ENCODE measurements at places on chromosomes 12 and 14. TPM values are rescaled to one million over a fixed set of nuclear protein-coding genes. Genes with fewer than 3 reads are reported as not detected.

Gene GNB3
- not detected for total RNA-seq

DNA sequence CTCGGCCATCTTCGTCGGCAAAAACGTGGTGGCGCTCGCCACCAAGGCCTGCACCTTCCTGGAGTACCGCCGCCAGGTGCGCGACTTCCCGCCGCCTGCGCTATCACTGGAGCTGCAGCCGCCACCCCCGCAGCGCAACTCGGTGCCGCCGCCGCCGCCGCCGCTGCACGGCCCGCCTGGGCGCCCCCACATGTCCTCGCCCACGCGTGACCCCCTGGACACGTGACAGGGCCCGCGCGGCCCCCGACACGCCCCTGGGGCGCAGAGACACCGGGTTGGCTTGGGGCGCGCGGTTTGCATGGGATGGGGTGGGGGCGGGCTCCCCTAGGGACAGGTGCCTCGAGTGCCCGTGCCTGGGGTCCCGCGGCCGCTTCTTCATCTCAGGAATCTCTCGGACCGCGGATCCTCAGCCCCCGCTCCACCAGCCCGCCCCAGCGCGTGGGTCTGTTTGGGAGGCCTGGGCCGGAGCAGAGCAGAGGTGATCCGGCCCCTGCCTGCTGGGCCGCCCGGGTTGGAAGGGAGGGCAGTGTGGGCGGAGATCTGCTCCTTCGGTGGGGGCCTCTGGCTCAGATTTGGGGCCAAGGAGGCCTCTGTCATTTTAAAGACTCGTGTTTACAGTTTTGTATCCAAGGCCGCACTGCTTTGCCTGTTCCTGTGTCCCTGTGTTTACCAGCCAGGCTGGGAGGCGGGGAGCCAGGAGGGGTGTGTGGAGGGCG, 3.3 kb downstream of the TMEM121 start:
- no peak for DNase-seq
- no peak overlapping the region for H3K27ac ChIP-seq

- H3K27me3 ChIP-seq, result no peaks in the 10 kb centered on the region
- H3K27ac ChIP-seq, result no peak overlapping the region
These were observed 138.0 kb upstream of the IGF1 start for GRCh38 chr12:102618197-102618877.

DNA sequence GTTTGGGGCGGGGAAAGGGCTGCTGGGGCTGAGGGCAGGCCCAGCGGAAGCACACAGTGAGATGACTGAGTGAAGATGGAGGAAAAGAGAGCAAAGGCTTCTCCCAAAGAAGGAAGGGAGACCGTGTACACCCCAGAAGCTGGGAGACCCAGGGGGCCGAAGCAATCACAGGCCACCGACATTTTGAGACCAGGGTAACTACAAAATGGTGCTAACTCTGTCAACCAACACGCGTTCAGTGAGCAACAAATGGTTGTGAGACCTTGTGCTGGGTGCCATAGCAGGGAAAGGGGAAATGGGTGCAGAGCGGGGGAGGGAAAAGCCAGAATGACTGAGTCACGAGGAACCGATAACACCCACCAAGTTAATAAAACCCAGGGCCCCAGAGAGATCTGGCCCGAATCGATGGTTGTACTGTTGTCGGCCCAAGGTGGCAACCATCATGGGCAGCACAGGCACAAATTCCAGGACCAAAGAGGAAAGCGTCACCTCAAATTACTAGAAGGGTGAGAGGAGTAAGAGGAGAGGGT, 50.3 kb downstream of the CDC42BPB start:
- no peak overlapping the region for H3K4me3 ChIP-seq
- no peak for DNase-seq
- H3K27me3 ChIP-seq, result no peaks in the 10 kb centered on the region
- H3K4me1 ChIP-seq, result peaks cover 12% of the 10 kb centered on the region
- peaks cover 25% of the 10 kb centered on the region for H3K36me3 ChIP-seq

DNA sequence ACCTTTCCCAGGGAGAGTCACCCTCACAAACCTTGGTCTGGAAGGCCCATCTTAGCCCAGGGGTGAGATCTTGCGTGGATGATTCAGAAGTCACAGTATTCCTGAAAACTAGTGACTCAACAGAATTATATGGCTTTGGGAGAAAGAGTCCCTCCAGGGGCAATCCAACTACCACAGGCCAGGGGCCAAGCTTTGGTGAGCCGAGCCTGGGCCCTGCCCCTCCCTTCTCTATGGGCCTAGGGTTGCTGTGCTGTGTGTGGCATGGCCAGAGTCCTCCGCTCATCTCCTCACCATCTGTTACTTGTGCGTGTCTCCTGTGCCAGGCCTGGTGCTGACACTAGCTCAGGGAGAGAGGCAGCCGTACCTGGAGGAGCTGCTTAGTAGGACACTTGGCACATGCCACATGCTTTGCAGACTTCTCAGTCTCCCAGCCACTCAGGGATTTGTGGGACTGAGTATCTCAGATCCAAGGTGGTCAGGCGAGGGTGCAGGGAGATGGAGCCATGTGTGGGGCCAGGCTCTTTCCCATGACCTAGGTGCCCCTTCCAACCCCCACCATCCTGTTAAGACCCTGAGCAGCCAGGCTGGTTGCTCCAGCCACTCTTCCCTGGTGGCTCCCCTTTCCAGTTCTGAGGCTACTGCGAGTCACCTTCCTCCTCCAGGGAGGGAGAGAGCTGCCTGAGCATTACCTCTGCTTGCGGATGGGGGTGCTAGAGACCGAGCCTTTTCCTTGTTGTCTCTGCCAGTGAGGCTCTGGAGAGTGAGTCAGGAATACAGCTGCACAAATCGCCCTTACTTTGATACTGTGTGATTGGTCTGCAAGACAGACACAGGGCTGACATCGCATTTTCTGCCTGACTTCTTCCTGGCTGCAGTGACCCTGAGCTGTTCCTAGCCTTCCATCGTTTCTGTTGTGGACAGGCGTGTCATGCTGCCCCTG, 94.1 kb downstream of the SLC25A47 start:
- no peak overlapping the region for H3K27ac ChIP-seq
- peak; percentile 14 for DNase-seq
- H3K4me1 ChIP-seq, result no peaks in the 10 kb centered on the region
- no peaks in the 10 kb centered on the region for H3K27me3 ChIP-seq
- H3K36me3 ChIP-seq, result no peaks in the 10 kb centered on the region
- H3K4me3 ChIP-seq, result no peak overlapping the region

DNA sequence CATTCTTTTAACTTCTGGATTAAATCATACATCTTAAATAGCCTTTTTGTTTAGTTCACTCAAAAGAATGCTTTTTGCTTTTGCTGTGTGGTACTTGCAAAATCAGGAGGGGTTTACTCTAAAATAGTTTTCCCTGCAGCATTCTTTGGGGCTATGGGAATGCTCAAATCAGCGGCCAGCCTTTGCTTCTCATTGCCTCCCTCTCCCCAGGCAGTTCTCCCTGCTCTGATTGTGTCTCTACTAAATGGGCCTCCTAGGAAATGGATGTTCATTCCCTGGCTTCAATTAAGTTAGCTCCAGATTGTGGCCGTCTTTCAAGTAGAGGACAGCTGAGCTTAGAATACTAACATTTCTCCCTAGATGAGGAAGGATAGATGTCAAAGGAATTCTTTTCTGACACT, 4.4 kb downstream of the TULP3 start:
- DNase-seq, result no peak
- H3K27ac ChIP-seq, result no peak overlapping the region
- no peaks in the 10 kb centered on the region for H3K36me3 ChIP-seq
- H3K27me3 ChIP-seq, result no peaks in the 10 kb centered on the region
- H3K4me3 ChIP-seq, result no peak overlapping the region

GRCh38 chr14:36674659-36675058, 13.0 kb downstream of the PAX9 start:
- H3K27ac ChIP-seq, result no peak overlapping the region
- H3K27me3 ChIP-seq, result peaks cover 48% of the 10 kb centered on the region
- DNase-seq, result no peak
- H3K4me1 ChIP-seq, result no peaks in the 10 kb centered on the region
- H3K36me3 ChIP-seq, result no peaks in the 10 kb centered on the region

DNA sequence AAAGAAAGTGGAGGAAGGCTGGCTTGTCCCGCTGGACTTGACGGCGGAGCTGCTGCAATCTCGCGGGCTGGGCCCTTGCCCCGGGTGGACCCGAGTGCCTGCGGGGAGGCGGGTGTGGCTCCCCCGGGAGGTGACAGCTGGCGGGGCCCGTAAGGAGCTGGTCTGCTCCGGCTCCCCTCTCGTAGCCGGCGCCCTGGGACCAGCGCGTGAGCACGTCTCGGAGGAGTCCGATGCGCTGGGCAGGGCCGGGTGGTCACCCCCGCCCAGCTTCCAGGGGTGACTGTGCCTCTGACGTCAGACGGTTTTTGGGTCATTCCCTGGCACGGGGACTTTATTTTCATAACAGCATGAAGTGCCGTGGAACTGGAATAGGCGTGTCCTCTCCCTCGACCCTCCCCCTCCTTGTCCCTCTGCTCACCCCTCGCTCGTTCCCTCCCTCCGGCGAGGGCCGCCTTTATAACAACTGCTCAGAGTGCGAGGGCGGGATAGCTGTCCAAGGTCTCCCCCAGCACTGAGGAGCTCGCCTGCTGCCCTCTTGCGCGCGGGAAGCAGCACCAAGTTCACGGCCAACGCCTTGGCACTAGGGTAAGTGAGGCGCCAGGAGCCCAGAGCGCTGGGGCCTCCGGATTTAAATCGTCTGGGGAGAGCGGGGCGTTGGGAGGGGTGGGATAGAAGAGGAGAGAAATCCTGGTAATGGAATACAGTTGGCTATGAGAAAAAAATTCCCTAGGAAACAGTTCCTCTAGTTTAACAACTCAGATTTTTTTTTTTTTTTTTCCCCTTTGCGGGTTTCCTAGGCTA, at the start of gene GPRC5A:
GPRC5A (plus strand) TSS at position 483 of the 801 bp plus-strand sequence. CDS start 16,688 bp downstream, outside the sequence.
- H3K4me3 ChIP-seq, result peak within 1 kb of the TSS; percentile 53
- peaks cover 15% of the 10 kb centered on the region for H3K27me3 ChIP-seq
- peak; percentile 69 for DNase-seq
- peaks cover 14% of the 10 kb centered on the region for H3K4me1 ChIP-seq

GRCh38 chr12:123223241-123223668, 9.7 kb downstream of the MPHOSPH9 start:
- H3K4me1 ChIP-seq, result no peaks in the 10 kb centered on the region
- no peaks in the 10 kb centered on the region for H3K27me3 ChIP-seq
- DNase-seq, result no peak
- no peak overlapping the region for H3K27ac ChIP-seq
- no peak overlapping the region for H3K4me3 ChIP-seq

Gene CLEC9A
- not detected for total RNA-seq

Gene TARBP2
- 15.5 TPM for total RNA-seq

Gene HSPB8
- 552 TPM for total RNA-seq

GRCh38 chr14:61677479-61677878, 17.8 kb upstream of the HIF1A start:
- H3K4me1 ChIP-seq, result no peaks in the 10 kb centered on the region
- H3K27ac ChIP-seq, result no peak overlapping the region
- H3K27me3 ChIP-seq, result no peaks in the 10 kb centered on the region
- H3K36me3 ChIP-seq, result no peaks in the 10 kb centered on the region
- H3K4me3 ChIP-seq, result no peak overlapping the region

- no peaks in the 10 kb centered on the region for H3K27me3 ChIP-seq
- H3K27ac ChIP-seq, result no peak overlapping the region
- no peak for DNase-seq
- no peaks in the 10 kb centered on the region for H3K4me1 ChIP-seq
- no peak overlapping the region for H3K4me3 ChIP-seq
These were observed 223.5 kb upstream of the CAND1 start for GRCh38 chr12:67045650-67046049.

DNA sequence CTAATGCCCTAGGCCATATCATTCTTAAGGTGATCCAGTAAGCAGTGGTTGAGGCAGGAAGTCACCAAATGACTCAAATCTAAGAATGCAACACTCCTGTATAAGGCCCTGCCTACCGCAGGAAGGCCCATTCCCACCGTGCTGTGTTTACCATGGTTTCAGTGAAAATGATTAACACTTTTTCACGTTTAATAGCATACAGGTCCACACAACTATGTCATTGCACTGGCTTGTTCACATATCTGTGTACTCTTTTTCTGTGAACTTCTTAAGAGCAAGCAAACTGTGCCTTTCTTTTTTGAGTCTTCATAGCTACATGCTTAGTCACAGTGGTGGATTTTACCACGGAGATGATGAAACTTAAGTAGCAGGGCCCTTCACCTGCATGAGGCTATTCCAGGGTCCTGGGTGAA, 214.9 kb downstream of the CNTN1 start:
- no peak for DNase-seq
- no peaks in the 10 kb centered on the region for H3K27me3 ChIP-seq
- no peaks in the 10 kb centered on the region for H3K36me3 ChIP-seq
- no peak overlapping the region for H3K4me3 ChIP-seq
- no peak overlapping the region for H3K27ac ChIP-seq

DNA sequence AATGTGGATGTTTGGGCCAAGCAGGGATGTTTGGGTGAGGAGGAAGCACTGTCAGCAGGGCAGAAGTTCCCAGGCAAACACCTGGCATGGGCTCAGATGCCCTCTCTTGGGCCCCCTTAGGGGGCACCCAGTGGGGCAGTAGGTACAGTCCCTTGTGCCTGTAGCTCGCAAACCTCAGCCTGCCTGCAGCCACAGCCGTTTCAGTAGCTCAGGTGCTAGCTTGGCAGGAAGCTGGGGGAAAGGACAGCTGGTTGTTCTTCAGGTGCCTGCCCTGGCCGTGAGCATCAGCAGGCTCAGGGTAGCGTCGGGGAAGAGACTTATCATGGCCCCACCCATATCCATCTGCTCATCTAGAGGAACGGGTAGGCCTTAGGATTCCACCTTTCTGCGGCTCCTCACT, 67.5 kb downstream of the B4GALNT3 start:
- H3K36me3 ChIP-seq, result no peaks in the 10 kb centered on the region
- no peak overlapping the region for H3K4me3 ChIP-seq
- H3K27ac ChIP-seq, result no peak overlapping the region

DNA sequence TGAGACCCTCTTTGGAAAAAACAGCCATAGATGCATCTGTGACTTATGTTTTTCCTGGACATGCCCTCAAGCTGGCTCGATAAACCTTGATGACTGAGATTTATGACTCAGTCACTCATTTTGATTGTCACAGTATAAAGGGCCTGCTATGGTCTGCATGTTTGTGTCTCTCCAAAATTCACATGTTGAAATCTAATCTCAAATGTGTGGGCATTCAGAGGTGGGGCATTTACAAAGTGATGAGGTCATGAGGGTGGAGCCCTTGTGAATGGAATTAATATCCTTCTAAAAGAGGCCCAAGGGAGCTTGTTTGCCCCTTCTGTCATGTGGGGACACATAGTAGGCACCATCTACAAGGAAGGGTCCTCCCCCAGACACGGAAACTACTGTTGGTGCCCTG, 372.9 kb downstream of the APAF1 start:
- H3K27me3 ChIP-seq, result no peaks in the 10 kb centered on the region
- no peak for DNase-seq
- H3K36me3 ChIP-seq, result no peaks in the 10 kb centered on the region
- no peak overlapping the region for H3K27ac ChIP-seq
- H3K4me1 ChIP-seq, result no peaks in the 10 kb centered on the region
